ENCODE measurements at places on chromosomes 4 and X.
A peak's percentile ranks its signal among the peaks of the same experiment; 100 is the strongest.

DNA sequence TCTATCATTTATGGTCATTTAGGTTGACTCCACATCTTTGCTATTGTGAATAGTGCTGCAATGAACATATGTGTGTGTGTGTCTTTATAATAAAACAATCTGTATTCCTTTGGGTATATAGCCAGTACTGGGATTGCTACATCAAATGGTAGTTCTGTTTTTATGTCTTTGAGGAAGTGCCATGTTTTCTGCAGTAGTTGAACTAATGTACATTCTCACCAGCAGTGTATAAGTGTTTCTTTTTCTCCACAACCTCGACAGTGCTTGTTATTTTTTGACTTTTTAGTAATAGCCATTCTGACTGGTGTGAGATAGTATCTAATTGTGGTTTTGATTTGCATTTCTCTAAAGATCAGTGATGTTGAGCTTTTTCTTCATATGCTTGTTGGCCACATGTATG is 80.5 kb downstream of the ARHGAP6 start:
- DNase-seq, result no peak

DNA sequence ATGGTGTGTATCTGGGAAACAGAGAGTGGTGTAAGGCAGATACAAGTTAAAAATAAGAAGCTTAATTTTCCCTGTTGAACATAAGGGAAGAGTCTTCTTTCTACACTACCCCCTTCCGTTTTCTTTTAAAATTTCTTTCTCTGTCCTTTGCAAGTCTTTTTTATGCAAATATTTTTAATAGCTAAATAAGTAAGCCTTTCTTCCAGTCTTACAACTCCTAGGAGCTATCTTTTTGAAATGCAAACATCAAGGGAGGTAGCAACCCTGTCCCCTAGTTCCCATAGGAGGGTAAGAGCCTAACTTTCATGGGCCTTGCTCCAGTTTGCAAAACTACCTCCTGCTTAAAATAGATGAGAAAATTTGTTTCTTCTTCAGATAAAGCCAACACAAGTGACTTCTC is 121.5 kb downstream of the MBNL3 start:
- no peak for DNase-seq

DNA sequence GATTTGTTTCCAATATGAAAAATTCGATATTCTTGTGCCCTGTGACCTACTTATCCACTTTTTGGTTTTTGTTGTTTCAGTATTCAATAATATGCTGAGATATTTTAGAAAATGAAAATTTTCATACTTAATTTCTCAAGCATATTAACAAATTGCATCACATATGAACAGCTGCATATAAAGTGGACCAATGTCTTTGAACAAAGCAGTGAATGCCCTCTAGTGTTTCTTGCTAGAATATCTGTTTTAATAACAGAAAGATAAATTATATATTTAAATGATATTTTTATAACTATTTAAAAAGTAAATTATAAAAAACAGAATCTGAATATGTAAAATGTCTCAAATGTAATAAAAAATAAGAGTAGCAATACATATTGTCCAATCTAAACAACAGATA is 31.7 kb upstream of the INTU start:
- DNase-seq, result no peak

DNA sequence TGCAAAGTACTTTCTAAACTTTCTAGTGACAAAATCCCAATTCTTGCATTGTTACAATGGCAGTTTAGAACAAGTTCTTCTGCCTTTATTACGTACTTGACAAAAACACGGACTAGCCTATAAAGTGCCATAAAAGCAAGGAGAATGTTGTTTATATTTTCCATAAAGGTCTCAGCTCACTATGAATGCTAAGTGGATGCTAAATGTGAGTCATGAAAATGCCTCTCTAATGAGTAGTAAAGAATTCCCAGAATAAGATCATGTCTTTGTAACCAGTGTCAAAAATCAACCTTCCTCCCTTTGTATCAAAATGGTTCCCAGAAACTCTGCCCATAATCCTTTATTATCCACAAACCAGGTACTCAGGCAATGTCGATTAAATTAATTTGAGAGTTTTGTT is 539.8 kb upstream of the SLIT2 start:
- DNase-seq, result no peak

DNA sequence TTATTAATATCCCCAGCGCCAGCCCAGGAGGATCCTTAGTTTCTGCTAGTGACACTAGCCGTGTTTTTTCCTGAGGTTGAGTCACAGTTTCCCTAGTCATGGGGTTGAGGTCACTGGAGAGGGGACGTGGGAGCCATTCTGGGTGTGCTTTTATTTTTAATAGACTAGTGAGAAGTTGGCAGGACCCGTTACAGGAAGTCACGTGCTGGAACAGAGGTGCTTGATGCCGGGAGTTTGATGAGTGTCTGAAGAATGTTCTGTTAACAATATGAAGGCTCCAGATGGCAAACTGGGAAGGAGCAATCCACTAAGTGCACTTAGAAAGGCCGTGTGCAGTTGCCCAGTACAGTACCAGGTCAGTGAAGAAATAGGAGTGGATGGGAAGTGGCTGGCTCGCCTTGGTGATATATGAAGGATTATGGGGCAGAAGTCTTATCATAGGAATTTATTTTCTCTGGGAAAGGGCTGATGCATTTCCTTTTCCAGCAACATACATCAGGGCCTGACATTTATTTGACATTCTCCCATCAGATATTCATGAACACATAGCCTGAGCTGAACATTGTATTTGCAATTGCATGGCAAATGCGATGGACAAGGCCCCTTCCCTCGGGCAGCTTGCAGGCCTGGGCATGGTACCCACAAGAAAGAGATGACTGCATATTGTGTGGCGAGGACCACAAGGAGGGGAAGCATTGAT is 291.8 kb downstream of the FBXW7 start:
- DNase-seq, result peak; percentile 41

GRCh38 chrX:47863187-47863586 is 26.5 kb downstream of the ZNF81 start:
- no peak for DNase-seq

- DNase-seq, result no peak
These were observed 7.1 kb downstream of the CTPS2 start for GRCh38 chrX:16705370-16705769.

DNA sequence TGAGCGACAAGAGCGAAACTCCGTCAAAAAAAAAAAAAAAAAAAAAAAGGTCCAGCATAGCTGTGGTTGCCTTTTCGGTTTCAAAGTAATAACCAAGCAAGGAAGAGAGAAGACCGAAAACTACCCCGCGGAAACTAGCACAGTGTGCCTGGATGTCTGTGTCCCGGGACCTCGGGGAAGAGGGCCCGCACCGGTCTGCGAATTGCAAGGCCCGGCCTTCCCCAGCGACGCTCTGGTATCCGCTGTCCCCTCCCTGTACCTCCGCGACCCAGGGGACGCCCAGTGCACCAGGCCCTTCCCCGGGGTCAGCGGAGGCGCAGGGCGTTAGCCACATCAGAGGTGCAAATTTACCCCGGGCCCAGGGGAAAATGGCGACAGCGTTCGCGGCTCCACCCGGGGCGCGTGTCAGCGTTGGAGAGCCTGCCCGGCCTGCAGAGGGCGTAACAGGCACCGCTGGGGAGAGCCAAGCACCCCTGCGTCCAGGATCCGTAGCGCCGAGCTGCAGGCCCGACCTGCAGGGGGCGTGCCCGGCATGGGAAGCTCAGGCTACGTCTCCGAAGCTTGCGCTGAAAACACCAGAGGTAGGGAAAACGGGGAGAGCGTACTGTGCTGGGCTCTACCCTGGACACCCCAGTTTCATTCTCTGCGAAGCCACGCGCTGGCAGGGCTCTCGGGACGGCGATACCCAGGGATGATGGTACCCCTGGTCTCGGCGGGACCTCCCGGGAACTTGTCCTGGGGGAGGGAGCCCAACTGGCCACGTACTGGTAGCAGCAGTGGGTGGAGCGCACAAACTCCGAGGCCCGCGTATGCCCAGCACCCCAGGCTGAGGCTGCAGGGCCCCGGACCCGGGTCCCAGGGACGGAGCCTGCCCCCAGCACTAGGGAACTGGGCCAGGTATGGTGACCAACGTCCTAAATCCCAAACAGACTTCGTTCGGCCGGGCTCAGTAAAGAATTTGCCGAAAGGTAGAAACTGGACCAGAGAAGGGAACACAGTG is 16.2 kb downstream of the NKX6-1 start:
- DNase-seq, result no peak

- DNase-seq, result no peak
These were observed 19.4 kb upstream of the ELF2 start for GRCh38 chr4:139196462-139196861.

- no peak for DNase-seq
These were observed 223.4 kb downstream of the SHROOM3 start for GRCh38 chr4:76658231-76659102.

DNA sequence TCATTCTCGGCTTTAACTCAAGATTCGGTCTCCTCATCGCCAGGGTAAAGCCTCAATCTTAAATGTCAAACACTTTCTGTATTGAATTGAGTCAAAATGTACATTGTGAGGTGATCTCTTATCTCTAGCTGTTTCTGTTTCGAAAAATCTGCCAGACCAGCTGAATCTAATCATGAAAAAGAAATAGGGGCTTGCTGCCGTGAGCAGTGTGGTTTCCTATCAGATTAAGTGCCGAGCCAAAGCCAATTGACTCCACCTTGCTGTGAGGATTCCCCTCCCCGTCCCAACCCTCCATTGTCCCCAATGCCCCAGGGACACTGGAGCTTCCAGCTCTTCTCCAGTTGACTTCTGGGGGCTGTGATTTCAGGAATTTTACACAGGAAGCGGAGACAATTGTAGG is 12.5 kb upstream of the CRLF2 start:
- no peak for DNase-seq

- DNase-seq, result no peak
These were observed 4.0 kb upstream of the PRDM5 start for GRCh38 chr4:120926358-120927025.

DNA sequence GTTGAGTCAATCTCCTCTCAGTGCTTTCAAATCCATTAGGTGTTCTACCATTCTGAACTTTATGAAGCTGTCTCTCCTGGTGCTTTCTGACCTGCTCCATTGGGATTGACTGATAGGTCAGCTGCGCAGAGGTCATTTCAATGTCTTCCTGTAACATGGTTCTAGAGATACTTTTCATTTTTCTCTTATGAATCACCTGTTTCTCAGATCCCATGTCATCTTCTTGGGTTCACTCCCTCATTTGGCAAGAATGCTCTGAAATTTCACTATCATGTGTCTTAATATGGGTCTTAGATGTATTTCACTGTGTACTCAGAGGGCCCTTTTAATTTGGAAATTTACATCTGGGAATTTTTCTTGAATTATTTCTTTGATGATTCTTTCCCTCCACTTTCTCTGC is 13.8 kb upstream of the PGM2 start:
- DNase-seq, result no peak

DNA sequence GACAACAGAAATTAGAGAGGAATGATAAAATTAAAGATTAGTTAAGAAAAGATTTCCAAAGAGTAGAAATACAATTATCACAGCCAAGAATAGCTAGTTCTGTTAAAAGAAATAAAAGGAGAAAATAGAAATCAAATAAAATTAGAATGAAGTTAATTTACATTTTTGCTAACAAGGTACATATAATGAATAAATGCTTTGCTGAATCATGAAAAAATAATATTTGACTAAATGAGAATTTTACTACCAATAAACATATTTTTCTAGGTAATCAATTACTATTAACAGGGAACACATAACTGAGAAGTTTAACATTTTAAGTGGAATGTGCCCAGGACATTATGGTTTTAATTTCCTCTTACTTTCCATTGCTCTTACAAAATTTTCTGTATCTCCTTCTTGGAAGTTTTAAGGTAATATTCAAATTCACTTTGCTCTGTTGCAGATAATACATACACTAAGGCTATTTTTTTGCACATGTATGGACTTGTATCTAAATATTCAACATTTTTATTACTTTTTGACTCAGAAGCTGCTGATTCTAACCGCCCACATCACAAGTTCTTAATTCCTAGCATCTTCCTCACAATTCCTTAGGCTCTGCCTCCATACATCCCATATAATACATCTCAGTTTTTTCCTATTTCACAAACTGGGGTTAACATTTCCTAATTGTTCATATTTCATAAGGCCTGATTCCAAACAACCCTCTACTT is 870.7 kb upstream of the INTU start:
- no peak for DNase-seq

DNA sequence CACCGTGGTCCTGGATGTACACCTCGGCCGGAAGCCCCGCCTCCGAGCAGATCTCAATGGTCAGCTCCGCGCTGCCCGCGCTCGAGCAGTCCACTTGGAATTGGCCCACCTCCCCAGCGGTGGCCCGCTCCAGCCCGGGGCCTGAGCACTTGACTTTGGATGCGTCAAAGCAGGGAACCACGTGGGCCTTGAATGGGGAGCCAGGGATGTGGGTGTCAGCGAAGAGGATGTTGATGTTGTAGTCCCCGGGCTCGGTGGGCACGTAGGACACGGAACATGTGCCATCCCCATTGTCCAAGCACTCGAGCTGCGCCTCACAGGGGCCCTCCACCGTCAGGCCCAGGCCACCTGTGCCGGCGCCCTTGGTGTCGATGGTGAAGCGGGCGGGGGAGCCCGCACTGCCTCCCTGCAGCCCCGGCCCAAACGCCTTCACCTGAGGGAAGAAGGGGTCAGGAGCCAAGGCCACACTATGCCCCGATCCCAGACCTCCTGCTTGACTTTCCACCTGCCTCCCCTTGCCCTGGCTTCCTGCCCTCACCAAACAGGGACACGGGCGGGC is 14.2 kb downstream of the FLNA start:
- no peak for DNase-seq

GRCh38 chr4:2795893-2796848 is 3.3 kb downstream of the SH3BP2 start:
- DNase-seq, result peak; percentile 77

DNA sequence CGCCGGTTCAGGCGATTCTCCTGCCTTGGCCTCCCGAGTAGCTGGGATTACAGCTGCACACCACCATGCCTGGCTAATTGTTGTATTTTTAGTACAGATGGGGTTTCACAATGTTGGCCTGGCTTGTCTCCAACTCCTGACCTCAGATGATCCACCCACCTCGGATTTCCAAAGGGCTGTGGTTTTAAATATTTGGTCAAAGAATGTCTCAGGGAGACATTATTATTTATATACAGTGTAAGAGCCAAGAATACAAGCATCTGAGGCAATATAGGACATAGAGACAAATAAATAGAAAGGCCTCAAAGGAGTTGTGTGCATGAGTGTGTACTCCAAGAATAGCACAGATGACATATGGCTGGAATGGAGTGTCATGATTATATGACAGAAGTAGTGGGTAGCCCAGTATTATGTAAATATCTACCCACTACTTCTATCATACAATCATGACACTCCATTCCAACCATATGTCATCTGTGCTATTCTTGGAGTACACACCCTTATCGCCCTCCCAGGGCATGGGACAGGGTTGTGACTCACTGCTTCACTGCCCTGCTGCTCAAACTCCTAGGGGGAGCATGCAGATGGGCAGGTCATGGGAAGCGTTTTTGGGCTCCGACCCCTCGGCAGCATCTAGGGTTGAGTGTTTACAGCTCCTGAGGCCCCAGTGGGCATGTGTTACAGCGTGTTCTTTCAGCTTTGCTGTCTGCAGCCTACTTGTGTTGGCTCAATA is 1649.8 kb upstream of the PCDH10 start:
- DNase-seq, result no peak

Data from lower leg skin (tissue), 4 donors.